NCI-H446 (cell line): ENCODE measurements at places on chromosomes 12 and 14.

GRCh38 chr12:83818881-83819280 lies 1093.7 kb downstream of the SLC6A15 start:
- DNase-seq: peak; percentile 74

DNA sequence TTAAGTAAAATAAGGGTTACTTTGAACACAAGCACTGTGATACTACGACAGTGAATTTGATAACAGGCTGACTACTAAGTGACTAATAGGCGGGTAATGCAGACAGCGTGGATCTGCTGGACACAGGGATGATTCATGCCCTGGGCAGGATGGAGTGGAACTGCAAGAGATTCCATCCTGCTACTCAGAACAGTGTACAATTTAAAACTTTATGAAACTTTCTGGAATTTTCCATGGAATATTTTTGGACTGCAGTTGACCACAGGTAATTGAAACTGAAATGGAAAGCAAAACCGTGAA lies 46.0 kb downstream of the YEATS4 start:
- no peak for DNase-seq

- DNase-seq: no peak
Measured at GRCh38 chr12:128911861-128912260, 58.6 kb downstream of the GLT1D1 start.

DNA sequence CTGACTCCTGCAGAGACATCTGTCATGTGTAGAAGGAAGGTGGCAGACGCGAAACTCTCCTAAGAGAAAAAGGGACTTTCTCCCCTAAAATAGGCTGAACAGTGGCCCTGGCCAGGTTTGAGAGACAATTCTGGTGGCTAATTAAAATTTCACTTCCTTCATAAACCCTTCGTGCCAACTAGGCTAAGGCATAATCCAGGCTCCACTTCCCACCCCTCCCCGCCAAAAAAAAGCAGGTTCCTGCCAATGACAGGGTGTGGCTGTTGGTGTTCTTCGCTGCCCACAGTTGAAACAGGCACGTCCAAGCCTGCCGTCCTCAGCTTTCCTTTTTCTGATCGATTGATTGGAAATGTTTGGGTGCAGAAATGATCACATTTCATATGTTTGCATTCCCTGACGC lies 144.6 kb downstream of the GCH1 start:
- no peak for DNase-seq

- no peak for DNase-seq
Measured at GRCh38 chr14:90253826-90254225, 2.5 kb upstream of the PSMC1 start.

GRCh38 chr12:57149245-57149900 lies 2.0 kb upstream of the LRP1-AS start:
- DNase-seq: no peak

DNA sequence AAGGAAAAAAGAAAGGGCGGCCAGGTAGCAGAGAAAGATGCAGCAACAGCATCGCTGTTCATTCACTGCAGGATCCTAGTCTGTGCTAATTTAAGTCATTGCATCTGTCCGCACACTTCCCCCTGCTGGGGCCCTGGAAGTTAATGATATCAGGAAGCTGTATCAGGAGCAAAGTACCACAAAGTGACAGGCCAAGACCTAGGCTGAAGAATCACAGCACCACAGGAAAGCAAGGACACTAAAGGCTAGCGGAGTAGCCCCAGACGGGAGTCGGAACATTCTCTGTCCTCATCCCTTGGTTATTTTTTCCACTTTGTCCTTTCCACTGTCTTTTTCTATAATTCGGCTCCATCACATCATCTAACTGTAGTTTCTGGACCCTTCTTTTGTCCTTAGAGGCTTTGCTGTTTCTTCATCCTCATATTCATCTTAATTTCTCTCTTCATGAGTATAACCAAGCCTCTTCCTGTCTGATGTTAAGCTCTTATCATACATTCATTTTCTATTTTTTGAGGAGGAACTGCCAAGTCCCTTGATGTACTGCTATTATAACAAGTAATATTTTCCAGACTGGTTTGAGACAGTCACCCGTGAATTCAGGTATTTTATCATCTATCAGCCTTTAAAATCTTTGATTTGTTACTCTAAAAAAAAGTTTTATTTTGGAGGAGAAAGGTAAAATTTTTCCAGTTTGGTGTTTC lies 28.3 kb downstream of the DUSP16 start:
- DNase-seq: no peak

GRCh38 chr14:86796221-86797074 lies 1196.5 kb downstream of the GALC start:
- DNase-seq: no peak

- DNase-seq: no peak
Measured at GRCh38 chr14:94655169-94655710, 43.0 kb downstream of the SERPINA3 start.

DNA sequence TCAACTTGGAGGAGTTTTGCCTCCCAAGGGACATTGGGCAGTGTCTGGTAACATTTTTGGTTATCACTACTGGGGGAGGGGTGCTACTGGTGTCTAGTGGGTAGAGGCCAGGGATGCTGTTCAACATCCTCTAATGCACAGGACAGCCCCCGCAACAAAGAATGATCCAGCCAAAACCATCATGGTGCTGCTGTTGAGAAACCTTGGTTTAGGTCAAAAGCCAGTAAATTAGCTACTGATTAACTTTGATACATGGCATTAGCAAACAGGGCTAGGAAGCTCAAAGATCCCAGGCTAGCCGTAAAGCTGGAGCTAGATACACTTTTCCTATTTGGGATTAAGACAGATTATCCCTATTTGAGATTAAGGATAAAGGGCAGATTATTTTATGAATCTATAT lies 8.8 kb downstream of the ALKBH2 start:
- DNase-seq: no peak

- no peak for DNase-seq
Measured at GRCh38 chr14:50000380-50001150, 107.7 kb downstream of the ARF6 start.

DNA sequence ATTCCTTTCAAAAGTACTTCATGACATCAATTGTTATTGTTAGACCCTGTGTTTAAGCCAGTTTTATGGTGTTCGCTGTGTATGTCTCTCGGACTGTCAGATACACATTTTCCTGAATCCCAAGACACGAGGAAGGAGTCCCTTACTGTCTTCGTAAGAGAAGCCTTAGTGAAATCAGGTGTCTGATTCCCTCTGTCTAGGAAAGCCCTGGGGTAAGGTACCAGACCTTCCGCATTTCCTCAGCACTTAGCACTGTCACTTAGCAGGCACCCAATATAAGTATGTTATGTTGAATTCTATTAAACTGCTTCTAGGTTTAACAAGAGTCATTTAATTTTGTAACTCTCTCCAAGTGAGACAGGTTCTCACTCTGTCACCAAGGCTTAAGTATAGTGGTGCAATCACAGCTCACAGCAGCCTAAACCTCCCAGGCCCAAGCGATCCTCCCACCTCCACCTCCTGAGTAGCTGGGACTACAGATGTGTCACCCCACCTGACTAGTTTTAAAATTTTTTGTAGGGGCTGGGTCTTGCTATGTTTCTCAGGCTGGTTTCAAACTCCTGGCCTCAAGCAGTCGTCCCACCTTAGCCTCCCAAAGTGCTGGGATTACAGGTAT lies 111.0 kb downstream of the BBS10 start:
- DNase-seq: no peak

GRCh38 chr12:82857276-82857675 lies 170.6 kb downstream of the TMTC2 start:
- DNase-seq: no peak

- no peak for DNase-seq
Measured at GRCh38 chr12:10551375-10551774, 45.7 kb downstream of the EIF2S3B start.

GRCh38 chr14:22314183-22314820 lies 274.7 kb downstream of the DAD1 start:
- DNase-seq: peak; percentile 75

- DNase-seq: no peak
Measured at GRCh38 chr14:22164616-22165015, 424.4 kb downstream of the DAD1 start.

GRCh38 chr14:72845196-72845595 lies 48.7 kb downstream of the DPF3 start:
- DNase-seq: no peak

DNA sequence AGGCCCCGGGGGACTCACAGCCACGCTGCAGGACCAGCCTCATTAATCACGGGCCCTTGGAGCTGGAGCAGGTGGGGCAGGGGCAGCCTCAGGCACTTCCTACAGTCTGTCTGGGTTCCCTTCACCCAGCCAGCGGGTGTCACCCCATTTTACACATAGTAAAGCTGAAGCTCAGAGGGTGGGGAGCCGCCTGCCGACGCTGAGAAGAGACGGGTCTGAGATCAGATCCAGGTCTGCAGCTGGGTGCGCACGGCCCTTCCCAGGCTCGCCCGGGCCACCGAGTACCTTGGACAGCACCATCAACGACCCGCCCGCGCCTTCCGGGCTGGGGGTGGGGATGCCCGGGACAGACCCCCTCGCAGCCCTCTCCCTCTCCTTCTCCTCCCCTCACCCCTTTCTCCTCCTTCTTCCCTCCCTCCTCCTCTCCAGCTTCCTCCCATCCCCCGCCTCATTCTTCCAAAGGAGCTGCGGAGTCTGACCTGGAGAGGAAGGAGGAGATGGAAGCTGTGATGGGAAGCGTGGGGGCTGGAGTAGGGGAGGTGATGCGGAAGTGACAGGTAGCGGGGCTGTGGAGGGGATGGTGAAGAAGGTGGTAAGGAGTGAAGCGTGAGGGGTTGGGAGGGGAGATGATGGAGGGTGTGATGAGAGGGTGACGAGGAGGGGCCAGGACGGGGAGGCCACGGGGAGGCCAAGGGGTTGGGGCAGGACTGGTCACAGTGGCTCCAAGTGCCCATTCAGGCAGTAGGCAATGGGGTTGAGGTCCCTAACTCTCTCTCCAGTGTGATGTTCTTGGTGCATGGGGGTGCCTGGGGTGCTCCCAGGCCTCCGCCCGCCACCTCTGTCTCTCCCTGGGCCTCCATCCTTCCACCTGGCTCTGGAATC lies 8.8 kb downstream of the DTX1 start:
- peak; percentile 40 for DNase-seq

- no peak for DNase-seq
Measured at GRCh38 chr14:45650754-45651153, 397.8 kb upstream of the MIS18BP1 start.

DNA sequence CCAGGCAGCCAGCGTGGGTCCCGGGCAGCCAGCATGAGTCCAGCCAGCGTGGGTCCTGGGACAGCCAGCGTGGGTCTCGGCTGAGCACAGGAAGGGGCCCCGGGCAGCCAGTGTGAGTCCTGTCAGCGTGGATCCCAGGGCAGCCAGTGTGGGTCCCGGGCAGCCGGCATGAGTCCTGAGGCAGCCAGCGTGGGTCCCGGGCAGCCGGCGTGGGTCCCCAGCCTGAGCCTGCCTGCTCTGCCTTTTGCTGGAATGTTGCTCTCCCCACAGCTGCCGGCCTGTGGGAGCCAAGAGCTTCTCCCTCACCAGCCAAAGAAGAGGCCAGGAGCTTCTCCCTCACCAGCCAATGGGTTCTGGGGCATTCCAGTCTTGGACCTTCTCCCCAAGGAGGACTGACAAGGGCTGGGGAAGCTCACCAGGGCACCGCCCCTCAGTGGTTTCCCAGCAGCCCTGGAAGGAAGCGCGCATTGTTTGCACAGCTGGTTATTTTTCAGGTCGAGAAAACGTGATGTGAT lies 15.0 kb upstream of the RFLNA start:
- DNase-seq: no peak

DNA sequence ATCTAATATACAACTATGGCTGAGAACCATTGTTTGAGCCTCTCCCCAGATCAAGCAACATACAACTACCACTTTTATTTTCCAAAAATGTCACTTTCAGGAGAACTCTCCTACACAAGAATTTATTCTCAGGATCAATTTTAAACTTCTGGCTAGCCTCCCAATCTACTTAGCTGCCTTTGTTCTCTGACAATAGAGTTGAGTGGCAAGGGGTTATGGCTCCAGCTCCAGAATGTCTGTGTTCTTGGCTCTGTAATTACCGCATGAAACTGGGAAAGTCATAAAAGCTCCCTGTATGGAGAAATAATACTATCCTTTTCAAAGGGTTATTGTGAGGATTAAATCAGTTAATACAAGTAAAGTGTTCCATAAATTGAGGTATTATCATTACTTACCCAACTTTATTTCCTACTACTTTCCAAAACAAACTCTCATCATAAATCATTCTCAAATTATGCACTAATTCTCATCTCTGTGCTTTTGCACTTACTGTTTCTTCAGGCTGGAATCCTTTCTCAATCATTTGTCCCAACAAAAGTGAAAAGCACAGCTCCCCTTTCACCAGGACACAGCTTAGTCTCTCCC lies 121.9 kb downstream of the GARIN6 start:
- no peak for DNase-seq

- DNase-seq: no peak
Measured at GRCh38 chr14:105398726-105399465, 558 bp downstream of the TEX22 start.

DNA sequence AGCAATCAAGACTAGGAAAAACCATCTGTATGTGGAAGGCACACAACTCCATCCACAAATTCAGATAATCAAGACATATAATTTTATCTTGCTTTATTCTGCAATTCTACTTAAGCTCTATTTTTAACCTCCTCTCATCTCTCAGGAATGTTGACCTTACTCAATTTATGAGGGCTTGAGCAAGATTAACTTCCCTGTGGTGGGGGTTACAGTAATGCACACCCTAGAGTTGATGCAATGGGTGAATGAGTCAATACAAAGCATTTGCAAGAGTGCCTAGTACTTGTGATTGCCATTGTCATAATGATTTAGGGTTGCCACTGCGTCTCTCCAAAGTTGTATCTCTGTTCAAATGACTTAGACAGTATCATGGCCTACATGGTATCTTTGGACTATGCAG lies 1598.4 kb upstream of the TMEM132C start:
- no peak for DNase-seq

GRCh38 chr12:11728154-11728755 lies 78.8 kb downstream of the ETV6 start:
- no peak for DNase-seq
